ENCODE measurements at places on chromosomes 12 and 14. TPM values are rescaled to one million over a fixed set of nuclear protein-coding genes. Genes with fewer than 3 reads are reported as not detected.

SPIC gene
- total RNA-seq, result not detected

CIDEB gene
- 11.1 TPM for total RNA-seq

SLC24A4 gene
- 0.75 TPM for total RNA-seq

DDN gene
- total RNA-seq, result 0.10 TPM

GRCh38 chr12:46073321-46073720, 82.9 kb upstream of the SCAF11 start:
- DNase-seq, result no peak

DNA sequence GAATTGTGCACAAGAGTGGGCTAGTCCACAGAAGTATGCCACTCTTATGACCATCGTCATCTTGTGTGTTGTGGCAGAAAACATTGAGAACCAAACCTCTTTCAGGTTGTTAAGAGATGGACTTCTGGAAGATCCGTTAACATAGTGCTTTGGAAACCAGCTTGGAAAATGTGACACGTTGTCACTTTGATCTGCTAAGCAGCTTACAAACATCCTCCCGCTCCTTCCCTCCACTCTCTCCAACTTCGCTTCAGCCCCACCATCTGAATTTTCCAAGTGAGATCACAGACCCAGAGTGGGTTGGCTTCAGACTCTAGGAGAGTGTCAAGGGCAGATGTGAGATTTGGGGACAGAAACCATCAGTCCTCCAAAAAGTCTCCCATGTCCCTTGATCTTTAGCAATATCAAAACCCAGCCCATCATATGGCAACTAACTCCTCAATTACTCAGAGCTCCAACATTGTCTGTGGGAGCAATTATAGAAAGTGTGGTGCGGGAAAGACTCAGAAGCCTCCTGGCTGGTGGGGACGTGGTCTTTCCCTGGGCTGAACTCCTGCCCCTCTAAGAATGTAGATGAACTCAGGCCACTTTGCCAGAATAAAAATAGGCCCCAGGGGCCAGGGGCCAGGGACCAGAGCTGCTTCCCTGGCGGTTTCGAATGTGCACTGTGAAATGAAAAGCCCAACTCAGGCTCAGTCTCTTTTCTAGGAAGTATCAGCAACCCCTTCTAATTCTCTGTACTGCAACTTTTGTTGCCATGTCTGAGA, 129.5 kb downstream of the SLC38A6 start:
- DNase-seq, result no peak

DNA sequence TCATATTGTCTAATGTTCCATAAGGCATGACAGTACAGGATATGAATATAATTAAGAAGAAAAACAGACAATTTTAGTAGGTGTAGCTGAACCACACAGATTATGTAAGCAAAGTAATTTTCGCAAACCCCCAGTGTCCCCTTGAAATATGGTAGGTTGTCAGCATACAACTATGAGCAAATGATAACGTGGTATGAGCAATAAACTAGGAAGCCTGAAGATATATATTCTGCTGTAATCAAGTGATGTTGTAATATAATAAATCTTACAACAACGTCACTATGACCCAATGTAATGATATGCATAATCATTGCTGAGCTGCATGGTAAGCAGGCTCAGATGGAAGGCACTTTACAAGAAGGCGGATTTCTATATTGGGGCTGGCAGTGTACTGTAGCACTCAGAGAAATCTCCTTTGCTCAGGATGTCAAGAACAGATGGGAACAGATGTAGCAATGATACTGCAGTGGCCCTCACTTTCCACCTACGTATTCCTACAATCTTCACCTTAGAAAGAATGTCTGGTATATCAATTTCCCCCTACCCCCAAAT, 47.8 kb upstream of the MYF6 start:
- DNase-seq, result no peak

- DNase-seq, result no peak
Measured at GRCh38 chr12:121181181-121181580, 28.7 kb upstream of the P2RX4 start.

GRCh38 chr12:102946042-102946441, 11.4 kb upstream of the ASCL1 start:
- DNase-seq, result no peak

- DNase-seq, result no peak
Measured at GRCh38 chr12:97386133-97386581, 76.4 kb upstream of the RMST start.

DNA sequence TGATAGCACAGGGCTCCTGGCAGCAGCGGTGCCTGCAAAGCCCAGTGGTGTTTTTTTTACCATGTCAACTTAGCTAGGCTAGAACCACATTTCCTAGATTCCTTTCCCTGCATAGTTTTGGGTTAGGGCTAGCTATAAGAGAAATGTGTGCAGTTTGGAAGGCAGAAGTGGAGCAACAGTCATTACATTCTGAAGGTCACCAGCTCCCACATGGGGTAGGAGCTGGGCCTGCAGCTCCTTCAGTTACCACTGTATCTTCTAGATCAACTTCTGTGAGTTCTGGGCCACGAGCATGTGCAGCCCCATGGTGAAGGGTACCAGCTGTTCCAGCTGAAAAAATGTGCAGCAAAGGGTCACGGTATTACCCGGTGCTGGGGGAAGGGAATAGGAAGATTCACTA, 2.3 kb upstream of the SLC25A3 start:
- no peak for DNase-seq

GRCh38 chr12:127819056-127819455, 447.9 kb upstream of the TMEM132C start:
- DNase-seq, result no peak

- DNase-seq, result peak; percentile 49
Measured at GRCh38 chr14:54683882-54684794, 117.2 kb downstream of the SAMD4A start.

- peak; percentile 79 for DNase-seq
Measured at GRCh38 chr12:45991284-45992249, 1.2 kb upstream of the SCAF11 start.

DNA sequence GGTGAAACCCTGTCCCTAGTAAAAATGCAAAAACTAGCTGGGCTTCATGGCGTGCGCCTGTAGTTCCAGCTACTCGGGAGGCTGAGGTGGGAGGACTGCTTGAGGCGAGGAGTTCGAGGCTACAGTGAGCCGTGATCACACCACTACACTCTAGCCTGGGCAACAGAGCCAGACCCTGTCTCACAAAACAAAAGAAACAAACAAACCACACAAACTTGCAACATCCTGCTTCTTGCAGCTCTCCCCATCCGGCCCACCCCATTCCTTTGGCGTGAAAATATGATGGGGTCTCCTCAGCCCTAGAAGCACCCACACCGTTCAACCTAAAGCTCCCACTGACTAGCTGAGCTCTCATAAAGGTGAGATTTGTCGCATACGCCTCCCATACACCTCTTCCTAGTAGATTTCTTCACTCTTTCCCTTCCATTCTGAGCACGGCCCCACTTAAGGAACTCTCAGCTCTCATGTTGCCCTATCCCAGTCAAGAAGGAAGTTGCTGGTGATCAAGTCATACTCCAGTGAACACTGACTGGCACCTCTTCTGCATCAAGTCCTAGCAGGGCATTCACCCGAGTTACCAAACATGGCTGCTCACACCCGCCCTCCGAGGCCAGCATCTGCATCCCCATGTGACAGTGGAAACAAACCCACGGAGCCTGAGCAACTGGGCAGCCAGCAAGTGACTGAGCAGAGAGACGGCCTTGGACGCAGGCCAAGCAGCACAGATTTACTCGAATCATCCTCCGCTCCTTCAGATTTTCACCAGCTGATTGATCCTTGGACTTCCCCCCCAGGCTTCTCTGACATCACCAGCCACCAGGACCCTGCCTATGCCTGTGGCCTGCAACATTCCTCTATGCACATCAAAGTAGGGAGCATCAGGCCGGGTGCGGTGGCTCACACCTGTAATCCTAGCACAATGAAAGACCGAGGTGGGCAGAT, 18.9 kb upstream of the CD27 start:
- DNase-seq, result no peak

DNA sequence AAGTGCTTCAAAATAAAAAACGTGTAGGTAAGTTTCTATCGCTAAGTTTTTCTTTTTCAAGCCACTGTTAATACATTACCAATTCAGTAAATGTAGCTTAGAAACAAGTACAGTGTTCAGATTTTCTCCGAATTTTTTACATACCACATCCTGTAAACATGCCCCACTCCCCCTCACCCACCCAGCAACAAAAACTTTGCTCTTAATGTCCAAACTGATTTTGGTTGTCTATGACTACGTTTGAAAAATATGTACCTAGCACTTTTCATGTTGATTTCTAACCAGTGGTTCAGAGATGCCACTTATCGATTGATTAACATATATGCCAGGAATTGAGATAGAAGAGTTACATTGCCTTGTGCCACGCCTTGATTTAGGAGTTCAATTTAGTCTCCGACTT, 663 bp upstream of the LIN7A start:
- no peak for DNase-seq

DNA sequence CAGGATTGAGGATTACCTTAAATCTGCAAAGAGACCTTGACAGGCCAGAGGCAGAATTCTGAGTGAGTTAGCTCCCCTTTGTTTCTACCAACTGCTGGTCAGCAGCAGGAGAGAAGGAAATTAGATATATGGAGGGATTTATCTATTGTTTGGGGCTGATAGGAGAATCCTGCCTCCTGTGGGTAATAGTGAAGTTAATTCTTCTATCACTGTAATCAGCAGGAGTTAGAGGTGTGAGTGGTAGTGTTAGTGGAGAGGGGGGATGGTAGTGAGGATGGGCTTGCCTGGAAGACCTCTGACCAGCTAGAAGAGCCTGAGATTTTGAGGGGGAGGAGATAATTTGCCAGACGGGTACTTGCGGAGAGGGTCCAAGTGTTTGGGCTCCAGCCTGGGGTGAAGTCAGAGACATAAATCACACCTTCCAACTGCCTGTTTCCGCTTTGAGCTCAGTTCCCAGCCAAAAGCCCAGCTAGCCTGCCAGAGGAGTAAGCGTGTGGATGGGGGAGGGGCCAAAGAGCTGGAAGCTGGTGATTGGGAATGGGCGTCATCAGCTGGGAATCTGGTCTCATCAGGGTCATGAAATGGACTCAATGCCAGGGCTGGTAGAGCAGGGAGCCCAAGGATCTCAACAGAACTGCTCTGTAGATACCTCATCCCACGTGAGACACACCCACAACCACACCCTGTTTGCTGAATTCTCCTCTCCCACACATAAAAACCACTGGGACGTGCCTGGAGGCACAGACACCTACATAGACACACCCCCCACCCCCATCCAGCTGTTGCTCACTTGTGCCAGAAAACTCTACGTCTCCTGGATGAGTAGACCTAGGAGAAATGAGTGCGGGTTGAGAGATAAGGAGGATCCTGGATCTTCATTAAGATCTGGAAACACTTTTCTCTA, 13.1 kb upstream of the ITGA5 start:
- DNase-seq, result peak; percentile 74

DNA sequence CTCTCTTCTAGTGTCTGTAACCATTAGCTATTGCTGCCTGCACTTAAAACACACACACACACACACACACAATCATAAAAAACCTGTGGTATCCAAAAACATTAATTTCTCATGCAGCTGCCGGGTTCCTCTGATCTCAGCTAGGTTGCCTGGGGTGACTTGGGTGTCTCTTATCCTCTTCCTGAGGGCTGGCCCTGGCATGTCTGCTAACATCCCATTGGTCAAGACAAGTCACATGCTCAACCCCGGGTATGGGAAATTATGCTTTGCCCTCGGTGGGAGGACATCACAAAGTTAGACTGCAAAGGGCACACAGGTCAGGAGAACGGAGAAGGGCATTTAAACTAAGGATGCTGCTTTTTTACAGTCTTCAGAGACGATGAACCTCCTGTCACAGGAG, 55.7 kb downstream of the TRPV4 start:
- DNase-seq, result no peak

Data from ureter (tissue), 1 donor.